ENCODE measurements at places on chromosomes 7 and 10.

DNA sequence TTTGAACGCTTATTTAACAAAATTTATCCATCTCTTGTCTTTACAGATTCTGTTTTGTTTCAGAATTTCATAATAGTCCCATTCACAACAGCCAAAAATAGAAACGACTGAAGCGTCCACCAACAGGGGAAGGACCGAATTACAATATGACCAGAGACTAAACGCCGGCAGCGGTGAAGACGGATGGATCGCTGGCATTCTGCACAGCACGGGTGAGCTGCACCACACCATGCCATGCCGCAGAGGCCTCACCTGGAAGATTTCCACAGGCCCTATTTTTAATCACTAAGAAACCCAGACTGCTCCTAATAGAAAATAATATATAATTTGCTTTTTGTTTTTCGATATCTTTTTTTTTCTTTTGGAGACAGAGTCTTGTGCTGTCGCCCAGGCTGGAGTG, 91.0 kb downstream of the ELFN1 start:
- no peak for DNase-seq

DNA sequence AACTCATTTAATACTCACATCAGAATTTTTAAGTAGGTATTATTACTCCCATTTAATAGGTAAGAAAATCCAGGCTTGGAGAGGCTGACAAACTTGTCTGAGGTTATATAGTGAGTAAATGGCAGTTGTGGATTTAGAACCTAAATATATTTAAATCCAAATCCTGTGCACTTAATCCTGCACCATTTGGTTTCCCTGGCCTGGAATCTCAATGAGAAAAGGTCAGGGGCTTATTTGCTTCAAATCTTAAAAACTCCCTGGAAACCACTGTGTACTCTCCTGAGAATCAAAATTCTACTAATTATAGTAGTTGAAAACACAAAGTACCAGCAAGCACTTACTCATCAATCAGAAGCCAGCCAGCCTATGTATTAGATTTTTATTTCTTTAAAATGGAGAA, 97.7 kb downstream of the DNMBP start:
- no peak for DNase-seq

DNA sequence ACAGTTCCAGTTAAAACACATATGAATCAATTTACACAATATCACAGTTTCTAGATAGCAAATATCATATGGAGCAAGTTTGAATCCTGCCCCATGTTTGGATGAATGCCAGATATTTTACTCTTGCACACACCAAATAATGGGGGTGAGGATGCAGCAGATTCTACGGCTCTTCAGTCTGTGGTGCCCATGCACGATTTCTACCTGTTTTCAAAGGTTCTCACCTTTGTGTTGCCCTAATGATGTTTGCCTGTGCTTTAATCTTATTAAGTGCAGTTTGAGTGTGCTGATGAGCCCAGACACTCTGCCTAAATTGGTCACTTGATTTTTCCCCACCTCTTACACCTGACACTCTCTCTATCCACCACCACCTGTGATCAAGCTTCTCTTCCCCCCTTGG, 119.6 kb downstream of the NPY start:
- DNase-seq = no peak

DNA sequence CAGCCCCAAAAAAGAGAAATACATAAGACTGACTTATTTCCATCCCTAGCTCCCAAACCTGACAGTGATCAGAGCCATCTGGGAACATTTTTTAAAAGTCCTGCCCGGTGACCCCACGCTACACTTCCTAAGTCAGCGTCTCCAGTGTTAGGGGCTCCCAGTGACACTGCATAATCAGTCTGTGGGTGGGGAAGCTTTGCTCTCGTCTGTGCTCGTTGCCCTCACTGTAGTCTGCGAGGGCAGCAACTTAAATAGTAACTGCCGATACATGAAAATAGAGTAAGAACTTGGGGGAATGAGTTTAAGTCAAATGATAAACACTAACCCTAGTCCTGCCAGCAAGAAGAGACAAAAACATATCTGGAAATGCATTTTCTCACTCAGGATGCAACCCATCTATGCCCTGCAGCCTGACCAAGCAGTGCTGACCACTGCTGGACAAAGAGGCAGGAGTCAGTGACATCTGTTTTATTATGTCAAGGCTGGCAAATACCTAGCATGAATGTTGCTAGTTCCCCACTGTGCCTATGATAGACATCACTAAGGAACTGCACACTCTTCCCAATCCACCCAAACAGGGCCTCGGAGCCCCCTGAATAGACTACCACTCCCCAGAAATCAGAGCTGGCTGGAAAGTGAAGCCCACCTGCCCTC, 18.7 kb downstream of the ERCC6 start:
- no peak for DNase-seq

GRCh38 chr10:88960802-88961201, 8.2 kb upstream of the ACTA2 start:
- DNase-seq = no peak

- DNase-seq = no peak
These were observed 15.8 kb upstream of the TRIM8 start for GRCh38 chr10:102628451-102628911.

DNA sequence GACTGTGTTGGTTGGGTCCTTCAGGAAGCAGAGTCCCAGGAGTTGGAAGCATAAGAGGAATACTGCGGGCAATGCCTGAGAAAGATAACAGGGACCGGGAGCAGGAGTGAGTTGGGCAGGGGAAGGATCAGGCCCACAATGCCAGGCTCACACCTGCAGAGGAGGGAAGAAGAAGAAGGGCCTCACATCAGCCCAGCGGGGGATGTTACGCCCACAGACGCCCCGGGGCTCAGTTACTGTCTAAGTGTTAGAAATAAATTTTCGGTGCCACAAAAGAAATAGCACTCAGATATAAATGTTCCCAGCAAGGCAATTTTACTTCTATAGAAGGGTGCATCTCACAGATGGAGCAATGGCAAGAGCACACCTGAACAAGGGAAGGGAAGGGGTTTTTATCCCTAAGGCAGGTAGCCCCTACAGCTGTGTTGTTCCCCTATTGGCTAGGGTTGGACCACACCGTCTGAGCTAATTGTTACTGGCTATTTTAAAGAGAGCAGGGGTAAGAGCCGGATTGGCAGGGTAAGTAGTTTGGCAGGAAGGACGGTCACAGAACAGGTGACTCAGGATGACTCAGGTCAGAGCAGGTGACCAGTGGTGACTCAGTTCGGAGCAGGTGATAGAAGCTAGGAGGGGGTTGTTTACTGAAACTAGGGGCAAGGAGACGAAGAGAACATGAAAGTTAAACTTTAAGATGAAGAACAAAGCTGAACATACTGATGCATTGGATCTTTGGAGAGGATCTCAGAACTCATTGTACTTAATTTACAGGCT, at the start of gene NOS3:
NOS3 (plus strand) TSS at position 602 of the 771 bp plus-strand sequence. CDS start 2,787 bp downstream, outside the sequence.
- DNase-seq = no peak

- DNase-seq = no peak
These were observed 1.0 kb downstream of the URGCP start for GRCh38 chr7:43905209-43905946.

DNA sequence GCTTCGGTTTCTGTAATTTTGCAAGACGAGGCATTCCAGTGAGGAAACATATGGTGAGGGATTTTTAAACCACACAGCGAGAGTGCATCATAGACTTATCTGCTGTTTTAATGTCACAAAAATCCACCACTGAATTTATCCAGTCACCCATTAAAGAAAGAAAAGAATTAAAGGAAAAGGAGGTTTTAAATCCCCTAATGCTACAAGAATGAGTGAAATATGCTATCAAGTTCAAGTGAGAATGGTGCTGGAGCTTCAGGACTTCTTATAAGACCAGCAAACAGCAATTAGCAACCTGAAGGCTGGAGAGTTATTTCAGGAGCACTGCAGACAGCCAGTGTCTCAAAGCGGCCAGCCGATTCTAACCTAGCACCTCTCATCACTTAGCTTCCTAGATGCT, 439.1 kb upstream of the MGMT start:
- DNase-seq = no peak

DNA sequence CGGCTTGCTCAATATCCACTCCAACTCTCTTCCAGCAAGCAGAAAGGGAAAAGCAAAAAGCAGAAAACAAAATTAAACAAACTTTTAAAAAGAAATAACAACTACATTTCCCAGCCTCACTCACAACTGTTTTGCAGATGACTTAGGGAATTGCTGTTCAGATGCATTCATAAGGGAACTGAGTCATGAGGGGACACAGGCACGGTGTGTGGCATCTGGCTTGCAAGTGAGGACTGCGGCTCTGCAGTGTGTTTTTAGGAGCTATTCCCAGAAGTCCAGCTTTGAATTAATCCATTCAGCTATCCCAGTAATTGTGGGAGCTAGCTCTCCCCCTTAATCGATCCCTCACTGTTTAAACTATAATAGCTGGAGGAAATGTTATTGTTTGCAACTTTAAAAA, 30.3 kb downstream of the PTN start:
- DNase-seq = no peak

GRCh38 chr7:114086537-114086913, 167.7 kb upstream of the PPP1R3A start:
- DNase-seq = no peak

- DNase-seq = no peak
These were observed 199.9 kb upstream of the GNAI1 start for GRCh38 chr7:79934727-79935126.

DNA sequence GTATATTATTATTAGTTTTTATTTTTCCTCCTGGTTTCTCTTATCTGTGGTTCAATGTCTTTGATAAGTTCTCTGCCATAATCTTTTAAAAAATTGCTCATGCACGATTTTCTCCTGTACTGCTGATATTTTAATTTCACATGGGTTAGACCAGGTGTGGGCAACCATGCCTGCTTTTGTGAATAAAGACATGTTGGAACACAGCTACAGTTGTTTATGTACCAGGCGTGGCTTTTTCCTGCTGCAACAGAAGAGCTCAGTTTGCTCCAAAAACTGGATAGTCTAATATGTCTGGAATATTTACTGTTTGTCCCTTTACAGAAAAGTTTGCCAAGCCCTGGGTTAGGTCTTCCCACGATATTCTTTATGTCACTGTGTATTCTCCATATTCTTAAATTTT, 105.2 kb downstream of the VWC2 start:
- no peak for DNase-seq

DNA sequence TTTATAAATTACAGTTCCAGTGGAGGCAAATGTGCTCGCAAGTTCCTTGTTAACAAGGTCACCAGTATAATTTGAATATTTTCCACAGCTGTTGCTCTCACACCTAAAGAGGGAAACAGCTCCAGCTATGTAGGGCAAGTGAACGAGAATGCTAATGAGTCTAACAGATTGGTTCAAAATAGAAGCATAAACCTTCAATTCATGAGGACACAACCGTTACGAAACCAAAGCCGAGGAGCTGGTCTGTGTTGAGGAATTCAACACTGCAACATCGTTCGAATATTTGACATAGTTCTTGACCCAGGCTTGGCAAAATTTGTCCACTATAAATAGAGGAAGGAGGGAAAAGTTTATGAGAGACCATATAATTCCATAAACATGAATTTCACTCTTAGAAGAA, 161.3 kb downstream of the KLF6 start:
- DNase-seq = no peak
